ENCODE measurements at places on chromosomes 3 and 15.

DNA sequence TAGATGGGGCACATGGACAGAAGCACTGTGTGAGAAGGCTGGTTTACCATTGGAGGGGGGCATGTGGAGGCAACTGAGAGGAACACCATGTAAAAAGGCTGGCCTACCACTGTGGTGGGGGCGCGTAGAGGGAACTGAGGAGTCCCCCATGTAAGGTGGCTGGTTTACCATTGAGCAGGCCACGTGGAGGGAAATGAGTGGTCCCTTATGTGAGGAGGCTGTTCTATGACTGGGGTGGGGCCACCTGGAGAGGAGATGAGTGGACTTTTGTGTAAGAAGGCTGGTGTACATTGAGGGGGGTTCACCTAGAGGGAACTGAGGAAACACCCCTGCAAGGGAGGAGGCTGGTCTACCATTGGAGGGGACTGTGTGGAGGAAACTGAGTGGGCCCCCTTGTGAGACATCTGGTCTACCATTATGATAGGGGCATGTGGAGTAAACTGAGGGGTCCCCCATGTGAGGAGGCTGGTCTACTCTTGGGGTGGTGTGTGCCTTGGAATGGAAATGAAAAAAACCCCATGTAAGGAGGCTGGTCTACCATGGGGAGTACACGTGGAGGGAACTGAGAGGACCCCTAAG, 156.9 kb downstream of the FBLN2 start:
- DNase-seq = no peak

- no peak for DNase-seq
Observed at GRCh38 chr3:127691489-127691888, 18.7 kb downstream of the ABTB1 start.

DNA sequence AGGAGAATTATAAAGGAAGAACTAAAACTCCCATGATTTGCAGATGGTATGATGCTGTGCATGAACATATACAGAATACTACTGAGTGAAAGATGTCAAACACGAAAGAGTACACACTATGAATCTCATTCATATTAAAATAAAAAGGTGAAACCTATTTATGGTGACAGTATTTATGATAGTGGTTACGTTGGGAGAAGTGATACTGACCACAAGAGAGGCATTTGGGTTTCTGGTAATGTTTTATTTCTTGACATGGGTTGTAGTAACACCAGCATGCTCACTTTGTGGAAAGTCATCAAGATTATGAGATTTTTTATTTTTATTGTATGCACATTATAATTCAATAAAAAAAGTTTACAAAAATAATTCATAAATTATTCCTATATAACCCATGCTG, 324.0 kb downstream of the GAP43 start:
- no peak for DNase-seq

DNA sequence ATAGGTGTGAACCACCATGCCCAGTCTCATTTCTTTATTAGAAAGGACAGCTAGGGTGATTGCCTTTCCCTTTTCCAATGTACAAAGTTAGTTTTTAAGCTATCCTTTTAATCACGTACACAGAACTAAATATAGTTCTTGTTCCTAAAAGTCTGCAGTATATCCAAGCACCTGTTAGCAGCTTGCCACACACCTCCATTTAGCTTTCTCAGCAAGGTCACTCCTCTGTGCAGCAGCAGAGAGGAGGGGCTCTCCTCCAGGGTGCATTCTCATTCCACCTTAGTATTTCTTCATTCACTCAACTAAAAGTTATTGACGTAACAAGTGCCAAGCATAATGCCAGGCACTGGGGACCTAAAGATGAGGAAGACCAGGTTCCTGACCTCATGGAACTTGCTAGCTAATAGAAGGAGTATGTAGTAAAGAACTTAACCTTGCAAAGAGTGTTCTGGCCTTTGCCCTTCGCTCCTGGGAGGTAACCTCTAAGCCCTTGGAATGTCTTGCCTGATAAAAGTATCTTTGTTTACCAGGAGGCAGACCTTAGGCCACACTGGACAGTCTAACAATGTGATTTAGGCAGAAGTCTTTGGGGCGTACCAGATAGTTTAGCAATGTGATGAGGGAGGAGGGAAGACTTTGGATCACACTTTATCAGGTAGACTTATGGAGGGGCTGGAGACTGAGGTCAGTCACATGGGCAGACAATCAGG, 12.7 kb upstream of the PTPN9 start:
- no peak for DNase-seq

GRCh38 chr3:178969004-178969700, 102.5 kb downstream of the ZMAT3 start:
- no peak for DNase-seq

GRCh38 chr3:21894459-21895340, 143.7 kb upstream of the ZNF385D start:
- no peak for DNase-seq

- no peak for DNase-seq
Observed at GRCh38 chr15:69469467-69470201, 17.0 kb downstream of the RPLP1 start.

DNA sequence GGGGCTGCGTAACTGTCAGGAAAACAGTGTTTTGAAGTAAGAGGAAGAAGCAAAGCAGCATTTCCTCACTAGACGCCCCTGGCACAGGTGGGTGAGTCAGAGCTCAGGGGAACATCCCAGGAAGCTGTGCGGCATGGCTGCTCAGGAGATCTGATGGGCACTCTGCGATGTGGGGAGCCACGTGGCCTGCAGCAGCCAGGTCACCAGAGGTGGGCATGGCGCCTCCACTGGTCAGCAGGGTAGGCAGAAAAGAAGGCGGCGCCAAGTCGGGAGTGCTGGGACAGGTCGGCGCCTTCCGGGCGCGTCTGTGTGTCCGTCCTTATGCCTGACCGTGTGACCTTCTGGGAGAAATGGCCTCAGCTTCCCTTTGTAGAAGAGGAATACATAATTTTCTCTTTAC, 249.9 kb upstream of the ST8SIA2 start:
- no peak for DNase-seq

DNA sequence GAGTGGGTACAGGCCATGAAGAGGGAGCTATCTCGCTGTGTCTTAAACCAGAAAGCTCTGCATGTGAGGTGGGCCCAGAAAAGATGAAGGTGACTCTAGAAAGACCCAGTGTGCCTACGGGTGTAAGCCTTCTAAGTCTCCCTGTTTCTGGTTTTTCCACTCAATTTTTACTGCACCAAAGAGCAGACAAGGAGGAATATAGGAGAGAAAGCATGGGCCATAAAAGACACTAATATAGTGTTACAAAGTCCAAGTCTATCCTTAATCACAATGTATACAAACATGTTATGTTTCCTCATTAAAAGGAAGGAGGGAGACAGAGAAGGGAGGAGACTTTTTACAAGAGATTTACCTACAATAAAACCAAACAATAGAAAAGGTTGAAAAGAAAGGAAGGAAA, 24.1 kb upstream of the ZKSCAN7 start:
- DNase-seq = no peak

DNA sequence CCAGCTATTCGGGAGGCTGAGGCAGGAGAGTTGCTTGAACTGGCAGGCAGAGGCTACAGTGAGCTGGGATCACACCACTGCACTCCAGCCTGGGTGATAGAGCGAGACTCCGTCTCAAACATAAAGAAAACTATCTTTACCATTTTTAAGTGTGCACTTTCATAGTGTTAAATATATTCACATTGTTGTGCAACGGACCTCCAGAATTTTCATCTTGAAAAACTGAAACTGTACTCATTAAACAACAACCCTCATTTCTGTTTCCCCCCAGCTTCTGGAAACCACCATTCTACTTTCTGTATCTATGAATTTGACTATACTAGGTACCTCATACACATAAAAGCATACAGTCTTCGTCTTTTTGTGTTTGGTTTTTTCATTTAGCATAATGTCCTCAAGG, 375.1 kb downstream of the SHQ1 start:
- DNase-seq = no peak

DNA sequence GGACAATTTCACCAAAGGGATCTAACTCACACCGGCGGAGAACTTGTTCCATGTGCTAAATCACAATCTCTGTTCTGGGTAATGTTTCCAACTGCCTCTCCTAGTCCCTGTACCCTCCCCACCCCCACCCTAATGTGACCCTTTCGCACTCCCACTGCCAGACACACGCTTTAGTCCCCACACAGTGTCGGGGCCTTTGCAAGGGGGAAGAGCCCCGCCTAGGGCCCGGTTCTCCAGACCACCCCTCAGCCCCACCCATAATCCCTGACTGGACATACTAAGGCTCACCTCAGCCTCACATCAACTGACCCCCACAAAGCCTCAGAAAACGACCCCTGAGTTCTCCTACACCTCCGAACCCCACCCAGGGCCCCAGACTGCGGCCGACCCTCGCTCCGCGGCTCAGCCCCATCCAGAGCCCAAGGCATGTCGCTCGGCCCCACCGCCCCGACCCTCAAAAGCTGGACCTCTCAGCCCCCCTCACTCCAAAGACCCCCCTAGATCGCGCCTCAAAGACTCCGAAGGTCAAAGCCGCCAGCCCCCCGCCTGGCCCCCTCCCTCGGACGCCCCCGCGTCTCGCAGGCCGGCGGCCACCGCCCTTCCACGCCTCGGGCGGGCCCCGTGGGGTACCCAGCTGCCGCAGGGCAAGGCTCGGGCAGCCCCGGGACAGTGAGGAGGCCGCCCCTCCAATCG, 72.0 kb upstream of the MAP4 start:
- peak; percentile 52 for DNase-seq

- DNase-seq = no peak
Observed at GRCh38 chr3:154775821-154776548, 304.1 kb upstream of the MME start.

DNA sequence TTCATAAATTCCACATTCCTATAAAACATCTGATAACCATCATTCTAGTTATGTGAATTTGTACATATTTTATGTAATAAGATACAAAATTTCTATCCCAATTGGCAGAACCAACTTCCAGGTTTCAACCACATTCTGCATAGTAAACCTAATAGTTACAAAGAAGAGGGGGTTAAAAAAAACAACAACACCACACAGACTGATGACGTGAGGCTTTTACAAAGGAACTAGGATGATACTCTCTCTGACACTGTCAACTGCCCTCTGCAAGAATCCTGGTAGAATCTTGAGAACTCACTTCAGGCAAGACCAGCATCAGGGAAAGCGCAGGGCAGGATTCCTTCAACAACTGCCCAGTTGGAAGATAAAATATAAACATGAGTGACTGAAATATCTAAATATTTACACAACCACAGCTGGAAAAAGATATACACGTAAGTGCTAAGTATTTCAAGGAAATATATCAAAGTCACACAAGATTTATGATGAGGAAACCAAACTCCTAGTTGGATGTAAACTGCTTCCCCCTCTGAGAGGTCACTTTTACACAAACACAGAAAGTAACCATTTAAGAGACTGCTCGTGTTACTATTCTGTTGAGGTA, 816.4 kb downstream of the ROBO1 start:
- peak; percentile 53 for DNase-seq

DNA sequence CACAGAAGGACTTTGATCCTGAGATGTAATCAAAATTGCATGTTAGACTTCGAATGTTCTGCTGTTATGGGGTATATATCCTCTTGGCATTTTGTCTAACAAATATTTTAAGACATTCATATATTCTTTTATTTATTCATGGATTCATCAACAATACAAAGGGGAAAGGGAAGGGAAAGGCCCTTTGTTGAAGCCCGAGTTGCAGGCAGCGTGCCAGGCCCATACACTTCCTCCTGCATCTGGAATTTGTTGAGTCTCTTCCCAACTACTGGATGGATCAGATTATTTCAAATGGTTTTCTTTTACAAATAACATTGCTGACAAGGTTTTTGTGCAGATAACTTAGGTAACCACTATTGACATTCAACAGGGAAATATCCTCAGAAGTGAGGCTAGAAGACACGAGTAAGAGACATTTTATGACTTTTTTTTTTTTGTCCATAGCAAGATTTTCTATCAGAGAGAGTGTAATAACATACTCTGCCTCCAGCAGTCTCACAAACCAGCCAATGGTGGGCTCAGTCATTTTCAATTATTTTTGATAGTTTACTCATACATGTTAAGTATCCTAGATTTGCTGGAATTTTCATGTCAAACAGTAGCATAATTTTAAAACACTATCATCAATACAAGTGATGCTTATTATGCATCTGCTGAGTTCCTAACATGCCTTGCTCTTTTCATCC, 94.3 kb downstream of the RPL39L start:
- DNase-seq = no peak

DNA sequence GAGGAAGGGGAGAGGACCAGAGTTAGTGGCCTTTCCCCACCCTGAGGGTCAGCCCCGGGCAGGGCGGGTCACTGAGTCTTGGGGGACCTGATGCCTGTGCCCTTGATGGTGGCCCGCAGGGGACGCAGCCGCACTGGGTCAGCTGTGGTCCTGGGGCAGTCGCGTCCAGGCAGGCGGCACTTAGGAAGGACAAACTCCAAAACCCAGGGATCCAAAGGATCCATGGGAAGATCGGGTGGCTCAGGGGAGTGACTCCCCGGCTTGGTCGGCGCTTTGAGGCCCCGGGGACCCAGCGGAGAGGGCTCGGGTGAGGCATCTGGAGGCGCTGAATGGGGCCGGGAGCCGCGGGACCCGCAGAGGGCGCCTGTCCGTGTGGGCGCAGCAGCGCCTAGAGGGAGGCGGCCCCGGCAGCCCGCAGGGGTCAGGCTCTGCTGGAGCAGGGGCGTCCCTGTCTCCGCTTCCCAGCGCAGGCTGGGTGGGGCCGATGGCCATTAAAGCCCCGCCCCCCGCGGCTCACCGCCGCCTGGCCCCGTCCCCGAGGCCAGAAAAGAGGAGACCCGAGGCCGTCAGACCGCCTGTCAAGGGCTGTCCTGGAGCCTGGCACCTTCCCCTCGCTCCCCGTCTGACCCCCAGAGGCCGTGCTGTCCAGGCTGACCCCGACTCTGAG, 17.5 kb downstream of the CIDEC start:
- DNase-seq = peak; percentile 24

DNA sequence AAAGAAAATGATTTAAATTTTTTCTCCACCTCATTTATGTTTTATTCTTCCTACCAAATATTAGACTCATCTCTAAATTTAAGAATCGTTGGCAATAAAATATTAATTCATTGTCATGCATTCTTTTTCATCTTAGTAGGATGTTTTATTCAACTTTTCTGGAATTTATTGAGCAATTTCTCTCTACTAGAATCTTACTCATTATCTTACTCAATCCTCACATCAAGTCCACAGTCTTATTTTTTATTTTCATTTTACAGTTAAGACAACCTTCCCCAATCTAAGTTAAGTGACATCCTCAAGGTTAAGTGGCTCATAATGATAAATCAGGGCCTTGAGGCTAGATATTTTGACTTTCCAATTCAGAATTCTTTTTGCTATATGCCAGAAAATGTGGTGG, 15.9 kb upstream of the ALDH1A2 start:
- no peak for DNase-seq
